ENCODE measurements at places on chromosomes 7 and 10.

GRCh38 chr10:99676895-99677294 lies 17.6 kb downstream of the ENTPD7 start:
- no peak for DNase-seq

GRCh38 chr10:63497321-63497720 lies 23.9 kb upstream of the REEP3 start:
- DNase-seq, result no peak

DNA sequence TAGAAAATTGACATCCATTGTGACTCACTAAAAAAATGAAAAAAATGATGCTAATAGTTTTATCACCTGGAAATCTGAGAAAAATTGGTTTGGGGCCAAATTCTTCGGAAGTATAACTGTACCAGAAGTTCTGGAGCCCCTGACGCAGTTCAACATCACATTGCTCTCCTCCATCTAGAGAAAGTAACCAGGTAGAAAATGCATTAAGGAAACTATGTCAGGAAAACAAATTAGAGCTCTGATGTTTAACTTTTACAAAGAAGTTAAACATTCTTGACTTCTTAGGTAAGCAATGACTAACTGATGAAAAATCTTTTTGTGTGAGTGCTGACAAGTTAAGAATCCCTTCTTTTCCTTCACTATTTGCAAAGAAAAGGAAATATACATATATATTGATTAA lies 61.1 kb upstream of the TMEM196 start:
- DNase-seq, result no peak

GRCh38 chr7:30559611-30560010 lies 35.1 kb upstream of the GARS1 start:
- DNase-seq, result no peak

GRCh38 chr7:129843365-129843898 lies 109.3 kb downstream of the UBE2H start:
- DNase-seq, result no peak

- DNase-seq, result no peak
Measured at GRCh38 chr7:37312608-37313007, 136.1 kb downstream of the ELMO1 start.

DNA sequence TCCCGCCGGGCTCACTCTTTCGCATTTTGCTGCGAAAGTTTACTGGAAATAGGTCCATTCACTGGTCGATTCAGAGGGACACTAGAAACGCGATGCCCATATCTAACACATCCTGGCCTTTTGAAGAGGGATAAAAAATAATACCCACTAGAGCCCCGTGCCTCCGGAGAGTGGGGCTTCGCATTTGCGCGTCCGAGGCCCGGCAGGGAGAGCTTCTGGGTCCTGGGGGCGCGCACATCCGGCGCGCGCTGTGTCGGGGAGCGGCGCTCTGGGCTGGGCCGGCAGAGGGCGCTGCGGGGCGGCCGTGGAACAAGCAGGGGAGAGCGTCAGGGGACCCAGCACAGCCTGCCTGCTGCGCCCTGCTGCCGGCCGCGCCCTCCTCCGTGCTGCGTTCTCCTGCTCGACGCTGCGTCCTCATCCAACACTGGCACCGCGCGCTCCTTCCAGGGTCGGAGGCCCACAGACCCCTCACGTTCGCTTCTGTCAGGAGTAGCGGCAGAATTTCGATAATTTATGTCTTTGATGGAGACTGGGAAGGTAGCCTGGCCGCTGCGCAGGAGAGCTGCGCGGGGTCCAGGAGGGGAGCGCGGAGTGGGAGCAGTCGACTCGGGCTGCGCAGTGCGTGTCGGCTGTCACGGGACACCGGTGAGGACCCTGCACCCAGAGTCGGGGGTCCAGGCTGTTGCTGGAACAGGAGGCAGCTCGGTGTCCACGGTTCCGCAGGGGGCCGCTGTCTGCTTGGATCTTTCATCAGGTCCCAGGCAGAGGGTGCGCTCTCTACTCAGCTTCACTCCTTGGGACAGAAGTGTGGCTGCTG lies 41.5 kb upstream of the ZNF32 start:
- no peak for DNase-seq

DNA sequence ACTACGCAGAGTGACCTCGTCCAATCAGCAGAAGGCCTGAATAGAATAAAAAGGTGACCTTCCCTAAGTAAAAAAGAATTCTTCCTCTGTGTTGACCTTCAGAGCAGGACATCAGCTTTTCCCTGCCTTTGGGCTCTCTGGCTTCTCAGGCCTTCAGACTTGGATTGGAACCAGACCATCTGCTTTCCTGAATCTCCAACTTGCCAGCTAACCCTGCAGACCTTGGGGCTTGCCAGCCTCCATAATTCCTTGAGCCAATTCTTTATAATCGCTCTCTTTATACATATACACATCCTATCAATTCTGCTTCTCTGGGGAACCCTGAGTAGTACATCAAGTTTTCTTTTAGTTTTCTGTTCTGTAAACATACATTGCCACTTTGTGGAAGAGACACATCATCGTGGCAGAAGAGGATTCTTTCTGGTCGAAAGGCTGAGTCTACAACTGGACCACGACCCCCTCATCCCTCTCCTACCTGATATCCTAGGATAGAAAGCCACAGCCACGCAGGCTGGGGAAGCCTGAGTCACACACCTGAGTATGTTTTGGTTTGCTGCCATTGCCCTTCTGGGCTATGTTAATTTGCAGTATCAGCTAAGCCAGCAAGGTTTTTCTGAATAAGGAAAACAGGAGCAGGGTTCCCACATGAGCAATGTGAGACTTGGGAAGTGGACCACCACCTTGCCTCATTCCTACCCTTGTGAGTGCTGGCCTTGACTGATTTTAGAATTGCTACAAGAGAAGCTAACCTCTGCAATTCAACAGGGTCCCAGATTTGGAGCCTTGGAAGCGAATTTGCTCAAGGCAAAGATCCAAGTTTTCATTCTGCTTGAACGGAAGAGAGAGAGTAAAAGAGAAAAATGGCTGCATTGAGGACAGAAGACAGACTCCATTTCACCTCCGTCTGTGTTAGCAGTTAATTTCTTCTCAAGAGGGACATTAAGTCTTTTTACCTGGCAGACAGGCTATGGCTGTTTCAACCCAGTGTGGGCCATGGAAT lies 445.2 kb upstream of the FZD8 start:
- DNase-seq, result no peak

GRCh38 chr10:47287805-47288204 lies 12.2 kb upstream of the GDF10 start:
- DNase-seq, result no peak

- DNase-seq, result no peak
Measured at GRCh38 chr10:71603150-71603549, 116.4 kb downstream of the C10orf105 start.

GRCh38 chr7:3267966-3268690 lies 32.9 kb upstream of the SDK1 start:
- peak; percentile 97 for DNase-seq

- no peak for DNase-seq
Measured at GRCh38 chr10:101228153-101228965, 904 bp downstream of the LBX1 start.

- DNase-seq, result no peak
Measured at GRCh38 chr7:21768279-21768678, 177.4 kb downstream of the CDCA7L start.

GRCh38 chr10:130498042-130498441 lies 361.9 kb downstream of the GLRX3 start:
- DNase-seq, result no peak

DNA sequence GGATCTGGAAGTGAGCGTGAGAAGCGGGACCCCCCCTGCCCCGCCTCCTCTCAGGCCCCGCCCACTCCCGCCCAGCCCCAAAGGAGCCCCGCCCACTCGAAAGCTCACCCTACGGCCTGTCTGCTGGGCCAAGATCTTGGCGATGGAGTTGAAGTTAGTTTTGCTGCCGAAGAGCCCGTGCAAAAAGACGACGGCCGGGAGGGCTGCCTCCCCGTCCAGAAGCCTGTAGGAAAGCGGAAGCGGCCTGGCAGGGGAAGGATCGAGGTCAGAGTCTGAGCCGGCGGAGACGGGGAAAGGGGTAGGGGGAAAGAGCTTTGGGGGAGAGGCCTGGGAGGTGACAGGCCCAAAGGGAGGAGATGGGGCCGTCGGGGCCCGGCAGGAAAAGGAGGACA lies 386 bp downstream of the ABHD11 start:
- peak; percentile 10 for DNase-seq

DNA sequence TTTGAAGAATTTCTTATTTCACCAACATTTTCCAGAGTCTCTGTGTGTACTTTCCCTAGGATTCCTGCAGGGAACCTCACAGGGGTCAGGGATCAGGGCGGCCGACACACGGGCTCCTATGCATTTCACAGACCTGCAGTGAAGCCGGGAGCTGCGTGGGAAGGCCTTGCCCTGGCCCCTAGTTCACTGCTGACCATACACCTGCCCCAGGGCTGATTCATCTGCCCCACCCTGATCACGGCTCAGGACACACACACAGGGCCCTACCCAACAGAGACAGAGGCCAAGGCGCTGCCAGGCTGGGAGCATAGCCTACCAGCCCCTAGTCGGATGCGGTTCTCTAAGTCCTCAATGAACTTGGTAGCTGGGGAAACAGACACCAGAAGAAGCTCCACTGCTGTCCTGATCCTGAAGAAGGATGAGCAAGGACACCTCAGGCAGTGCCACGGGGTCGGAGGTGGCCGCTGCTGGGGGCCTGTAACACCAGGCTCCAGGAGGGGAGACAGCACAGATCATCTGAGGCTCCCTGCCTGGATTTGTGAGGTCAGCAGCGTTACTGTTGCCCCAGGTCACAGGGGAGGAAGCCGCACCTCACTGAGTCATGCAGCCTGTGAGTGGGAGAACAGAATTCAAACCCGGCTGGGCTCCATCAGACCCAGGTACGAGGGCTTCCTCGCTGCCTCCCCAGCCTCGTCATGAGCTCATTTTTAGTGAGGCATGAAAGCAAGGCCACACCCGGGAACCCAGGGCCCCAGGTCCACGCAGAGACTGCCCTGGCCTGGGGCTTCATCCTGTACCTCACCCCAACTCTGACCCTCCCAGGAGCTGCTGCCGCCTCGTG lies 278.8 kb upstream of the PPP2R2D start:
- no peak for DNase-seq

DNA sequence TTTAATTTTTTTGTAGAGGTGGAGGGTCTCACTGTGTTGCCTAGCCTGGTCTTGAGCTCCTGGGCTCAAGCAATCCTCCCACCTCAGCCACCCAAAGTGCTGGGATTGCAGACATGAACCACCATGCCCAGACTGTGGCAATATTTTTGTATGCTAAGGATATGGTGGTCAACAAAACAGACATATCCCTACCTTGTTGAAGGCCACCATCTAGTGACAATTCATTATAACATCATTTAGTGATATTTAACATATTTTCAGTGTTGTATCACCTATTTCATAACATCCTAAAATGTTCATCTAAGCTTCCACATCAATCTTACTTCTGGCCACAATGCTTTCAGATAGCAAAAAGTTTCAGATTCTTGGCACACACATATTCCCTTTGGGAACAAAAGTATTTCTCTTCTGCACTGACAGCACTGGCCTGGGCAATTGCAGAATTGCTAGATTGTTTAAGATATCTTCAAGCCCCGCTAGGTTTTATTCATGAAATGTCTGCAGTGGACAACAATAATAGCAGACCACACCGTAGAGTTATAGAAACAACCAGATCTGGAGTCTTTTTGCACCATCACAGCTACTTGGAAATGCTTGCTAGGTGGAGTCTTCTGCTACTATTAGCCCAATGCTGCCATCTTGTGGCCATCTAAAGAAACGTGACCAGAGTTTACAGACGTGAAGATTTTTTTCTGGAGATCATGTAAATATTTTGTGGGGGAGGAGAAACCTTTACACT lies 58.4 kb downstream of the DNAJC12 start:
- DNase-seq, result peak; percentile 52

DNA sequence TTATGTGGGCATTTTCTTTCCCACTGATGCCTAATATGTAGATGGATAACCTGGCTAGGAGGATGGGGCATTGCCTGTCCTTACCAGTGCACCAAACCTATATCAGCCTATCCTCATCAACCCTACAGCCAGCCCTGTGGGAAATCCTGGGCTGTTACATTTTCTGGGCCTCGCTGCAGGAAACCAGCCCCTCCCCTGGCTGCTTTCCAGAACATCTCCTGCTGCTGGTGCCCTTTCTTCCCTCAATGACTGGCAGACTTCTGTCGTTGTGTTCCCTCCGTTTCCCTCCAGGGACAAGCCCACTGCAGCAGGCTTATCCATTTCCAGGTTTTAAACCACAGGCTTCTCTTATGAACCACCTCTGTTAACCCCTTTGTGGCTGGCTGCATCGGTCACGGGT lies 486.1 kb upstream of the COBL start:
- no peak for DNase-seq

- DNase-seq, result no peak
Measured at GRCh38 chr10:113080061-113080924, 130.2 kb downstream of the TCF7L2 start.

- DNase-seq, result no peak
Measured at GRCh38 chr7:148729984-148730733, 31.5 kb downstream of the CUL1 start.

GRCh38 chr7:106018566-106019469 lies 55.8 kb downstream of the CDHR3 start:
- no peak for DNase-seq

GRCh38 chr10:121595351-121595805 lies 2.9 kb downstream of the FGFR2 start:
- no peak for DNase-seq

DNA sequence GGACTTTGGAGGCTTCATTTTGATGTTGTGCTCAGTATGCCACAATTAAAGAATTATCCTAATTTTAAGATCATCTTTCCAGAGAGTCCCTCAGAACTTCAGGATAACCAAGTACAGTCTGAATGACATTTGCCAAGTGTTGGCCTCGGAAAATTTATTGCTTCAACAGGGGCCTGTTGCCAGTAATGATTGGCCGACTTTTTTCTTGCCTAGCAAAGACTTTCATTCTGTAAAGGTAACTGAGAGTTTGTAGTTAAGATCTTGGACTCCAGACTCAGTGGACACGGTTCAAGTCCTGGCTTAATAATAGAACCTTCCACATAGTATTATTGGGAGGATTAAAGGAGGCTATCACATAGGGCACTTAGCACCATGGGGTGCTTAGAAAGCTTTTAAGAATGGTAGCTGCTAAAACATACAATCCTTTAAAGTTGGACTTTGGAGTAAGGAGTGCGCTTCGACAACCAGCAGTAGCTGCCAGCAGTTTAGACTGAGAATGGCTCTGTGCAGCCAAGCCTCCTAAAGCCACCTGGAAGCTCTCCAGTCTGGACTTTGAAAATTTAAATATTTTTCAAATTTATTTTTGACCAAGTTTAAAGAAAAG lies 90.0 kb downstream of the PLCE1 start:
- no peak for DNase-seq

GRCh38 chr7:101614098-101614938 lies 14.8 kb downstream of the MYL10 start:
- DNase-seq, result no peak
